Stimulated activated CD4-positive, alpha-beta T cell treated with anti-CD3 and anti-CD28 coated beads, TNF-alpha, amount 100 ng/mL, for 1 hour (primary cell): ENCODE measurements at places on chromosomes 1 and 21.

GRCh38 chr1:43622901-43623780, 26.8 kb upstream of the KDM4A start:
- DNase-seq: no peak

DNA sequence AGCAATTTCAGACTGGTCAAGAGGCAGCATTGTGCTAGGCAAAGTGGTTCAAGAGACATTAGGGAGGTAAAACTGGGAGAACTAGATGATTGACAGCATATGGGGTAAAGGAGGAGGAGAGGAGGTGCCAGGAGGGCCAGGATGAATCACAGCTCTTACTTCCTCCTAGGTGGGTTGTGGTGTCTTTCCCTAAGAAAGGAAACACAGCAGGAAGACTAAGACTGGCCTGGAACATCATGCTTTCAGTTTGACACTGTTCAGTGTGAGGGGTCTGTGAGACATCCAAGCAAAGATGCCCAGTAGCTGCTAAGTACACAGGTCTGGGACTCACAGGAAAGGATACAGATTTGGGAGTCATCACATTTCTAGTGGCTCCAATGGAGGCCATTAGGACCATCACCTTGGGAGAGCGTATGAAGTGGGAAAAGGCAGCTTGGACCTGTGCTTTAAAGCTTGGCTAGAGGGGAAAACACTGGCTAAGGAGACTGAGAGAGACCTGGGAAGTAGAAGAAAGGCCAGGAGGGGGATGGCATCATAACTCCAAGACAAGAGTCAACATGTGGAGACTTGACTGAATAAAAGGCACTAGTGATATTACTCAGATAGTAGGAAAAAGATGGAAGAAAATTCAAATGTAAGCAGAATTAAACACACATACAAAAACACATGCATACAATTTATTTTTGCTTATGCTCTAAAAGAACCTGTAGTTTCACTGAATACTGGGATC, 17.3 kb downstream of the CD58 start:
- DNase-seq: no peak

DNA sequence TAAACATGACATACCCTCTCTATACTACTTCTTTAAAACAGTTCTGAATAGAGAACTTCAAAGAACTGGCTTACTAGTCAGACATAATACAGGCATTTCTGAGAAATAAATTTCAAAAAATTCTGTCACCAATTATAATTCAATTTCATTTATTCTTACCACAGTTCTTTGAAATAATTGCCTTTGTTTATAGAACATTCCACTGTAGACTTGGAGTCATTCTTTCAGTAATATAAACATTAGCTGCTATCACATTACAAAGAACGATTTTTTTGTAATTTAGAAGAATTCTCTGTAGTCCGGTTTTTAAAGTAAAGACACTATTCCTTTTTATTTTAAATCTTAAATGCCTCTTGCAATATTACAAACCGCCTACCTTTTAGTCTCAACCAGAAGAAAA, 146.4 kb upstream of the COL11A1 start:
- no peak for DNase-seq

DNA sequence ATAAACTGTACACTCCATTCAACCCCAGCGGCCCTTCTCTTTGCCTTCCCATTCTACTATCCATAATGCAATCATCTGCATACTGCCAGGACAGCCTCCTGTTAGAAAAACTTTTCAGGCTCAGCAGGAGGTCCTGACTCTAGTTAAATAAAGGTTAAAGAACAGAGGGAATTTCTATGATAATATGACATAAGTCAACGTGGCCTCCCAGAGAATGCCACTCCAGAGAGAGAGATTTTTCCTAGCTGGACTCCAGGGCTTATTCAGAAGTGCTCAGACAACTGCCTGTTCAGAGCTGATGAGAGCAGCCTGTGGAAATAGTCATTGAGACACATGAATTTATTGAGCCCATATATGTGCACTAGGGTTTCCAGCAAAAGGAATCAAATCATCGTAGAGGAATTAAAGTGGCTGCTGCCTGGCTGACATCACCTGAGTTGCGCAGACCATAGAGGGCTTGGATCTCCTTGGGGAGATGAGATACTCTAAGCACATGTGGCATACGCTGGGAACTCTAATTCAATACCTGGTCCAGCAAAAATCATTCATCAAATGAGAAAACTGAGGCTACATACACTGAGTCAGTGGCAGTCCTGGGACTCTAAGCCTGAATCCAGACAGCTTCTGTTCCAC, 736.2 kb downstream of the PTPRU start:
- no peak for DNase-seq

GRCh38 chr1:177425199-177425598, 254.4 kb downstream of the BRINP2 start:
- no peak for DNase-seq

- DNase-seq: no peak
Measured at GRCh38 chr1:182484531-182485257, 34.7 kb downstream of the RGSL1 start.

DNA sequence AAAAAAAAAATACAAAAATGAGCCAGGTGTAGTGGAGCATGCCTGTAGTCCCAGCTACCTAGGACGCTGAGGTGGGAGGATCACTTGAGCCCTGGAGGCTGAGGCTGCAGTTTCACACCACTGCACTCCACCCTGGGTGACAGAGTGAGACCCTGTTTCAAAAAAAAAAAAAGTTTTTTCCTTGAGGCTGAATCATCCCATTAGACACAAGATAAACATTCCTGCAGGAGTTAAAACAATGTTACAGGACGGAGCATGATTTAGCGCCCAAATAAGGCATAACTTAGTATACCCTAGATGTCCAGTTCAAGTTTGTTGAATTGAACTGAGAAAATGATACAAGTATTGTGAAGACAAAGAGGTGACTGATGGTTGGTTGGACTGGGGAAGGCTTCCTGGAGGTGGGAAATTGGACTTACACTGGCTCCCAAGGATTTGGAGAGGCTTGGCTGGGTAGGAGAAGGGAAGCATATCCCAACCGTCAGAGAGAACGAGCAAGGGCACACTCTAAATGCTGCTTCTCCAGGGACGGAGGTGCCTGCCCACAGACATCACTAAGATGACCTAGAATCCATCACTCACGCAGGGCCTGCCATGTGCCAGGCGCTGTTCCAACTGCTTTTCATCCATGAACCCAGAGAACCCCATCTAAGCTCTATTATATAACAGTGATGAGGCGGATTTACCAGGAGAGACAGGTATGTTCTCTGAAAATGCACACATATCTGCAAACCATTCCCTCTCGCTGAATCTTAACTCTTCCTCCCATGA, 610.6 kb downstream of the KIF26B start:
- DNase-seq: no peak

GRCh38 chr1:230255991-230256390, 170.1 kb downstream of the PGBD5 start:
- no peak for DNase-seq

- no peak for DNase-seq
Measured at GRCh38 chr1:213759359-213760181, 228.2 kb upstream of the PROX1 start.

DNA sequence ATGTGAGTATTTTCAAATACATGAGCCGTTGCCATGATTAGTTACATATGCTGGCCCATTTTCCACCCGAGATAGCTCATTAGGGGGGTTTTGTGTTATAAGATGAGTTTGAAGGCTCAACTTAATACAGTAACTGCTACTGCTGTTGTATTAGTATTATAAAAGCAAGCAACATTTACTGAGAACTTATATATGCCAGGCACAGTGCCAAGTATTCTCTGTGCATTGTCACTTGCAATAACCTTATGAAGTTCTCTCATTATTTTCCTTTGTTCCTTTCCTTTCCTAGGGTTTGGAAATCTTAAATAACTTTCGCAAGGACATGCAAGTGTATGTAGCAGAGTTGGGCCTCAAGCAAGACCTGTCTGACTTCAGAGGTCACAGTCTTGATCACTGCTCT, 107.9 kb downstream of the RYR2 start:
- no peak for DNase-seq

DNA sequence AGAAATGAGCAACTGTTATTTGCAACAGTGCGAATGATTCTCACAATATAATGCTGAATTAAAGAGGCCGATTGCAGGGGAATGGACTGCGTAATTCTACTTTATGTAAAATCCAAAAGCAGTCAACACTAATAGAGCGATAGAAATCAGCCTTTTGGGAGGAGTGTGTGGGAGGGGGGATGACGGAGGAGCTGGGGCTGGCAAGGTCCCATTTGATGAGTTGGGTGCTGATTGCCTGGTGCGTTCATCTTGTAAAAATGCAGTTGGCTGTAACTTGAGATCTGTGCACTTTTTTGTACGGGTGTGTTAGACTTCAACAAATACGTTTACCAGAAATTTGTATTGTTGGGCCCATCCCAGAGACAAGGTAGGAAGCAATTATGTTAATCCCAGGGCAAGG, 20.7 kb downstream of the TNFRSF8 start:
- DNase-seq: no peak

- no peak for DNase-seq
Measured at GRCh38 chr1:107600607-107601160, 364.3 kb downstream of the VAV3 start.

- DNase-seq: no peak
Measured at GRCh38 chr1:243708210-243708609, 141.8 kb downstream of the AKT3 start.

DNA sequence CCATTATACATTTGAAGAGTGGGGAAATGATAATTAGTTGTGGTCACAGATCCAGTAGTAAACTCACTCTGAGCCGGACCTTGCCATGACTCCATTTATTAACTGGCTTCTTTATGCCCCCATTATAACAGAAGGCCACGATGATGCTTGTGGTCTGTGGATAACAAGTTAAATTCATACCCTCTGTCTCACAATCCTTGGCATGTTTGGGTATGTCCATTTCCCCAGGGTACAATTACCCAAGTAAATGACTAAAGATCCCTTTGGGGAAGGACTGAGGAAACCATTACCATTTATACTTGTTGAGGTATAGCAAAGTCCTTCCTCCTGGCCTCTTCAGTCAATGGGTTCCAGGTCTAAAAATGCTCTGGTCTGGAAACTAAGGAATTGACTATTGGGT, 7.3 kb upstream of the USP1 start:
- no peak for DNase-seq

GRCh38 chr1:111592389-111593361, 26.9 kb upstream of the RAP1A start:
- DNase-seq: peak; percentile 85

GRCh38 chr1:165647517-165647916, 16.5 kb downstream of the MGST3 start:
- no peak for DNase-seq

- no peak for DNase-seq
Measured at GRCh38 chr1:91555074-91555730, 54.6 kb downstream of the CDC7 start.

DNA sequence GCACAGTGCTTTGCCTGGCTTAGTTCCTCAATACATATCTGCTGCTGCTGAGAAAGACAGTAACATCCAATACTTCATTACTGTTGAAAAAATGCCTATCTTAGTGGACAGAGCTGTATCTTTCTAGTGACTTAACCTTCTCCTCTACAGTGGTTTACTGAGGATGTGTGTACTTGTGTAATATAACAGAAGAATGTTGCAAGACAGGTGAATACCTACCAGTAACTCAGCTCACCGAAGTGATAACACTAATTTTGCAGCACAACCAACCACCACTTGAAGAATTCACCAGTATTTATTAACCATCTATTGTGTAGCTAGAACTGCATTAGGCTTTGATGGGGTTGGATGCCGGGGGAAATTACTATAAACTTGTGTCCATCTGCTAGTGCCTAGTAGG, 16.6 kb upstream of the TNN start:
- no peak for DNase-seq

- no peak for DNase-seq
Measured at GRCh38 chr1:178529364-178530036, 16.6 kb downstream of the TEX35 start.

- no peak for DNase-seq
Measured at GRCh38 chr1:200075522-200075921, 48.0 kb downstream of the NR5A2 start.

- no peak for DNase-seq
Measured at GRCh38 chr1:64183395-64184002, 19.9 kb upstream of the UBE2U start.

DNA sequence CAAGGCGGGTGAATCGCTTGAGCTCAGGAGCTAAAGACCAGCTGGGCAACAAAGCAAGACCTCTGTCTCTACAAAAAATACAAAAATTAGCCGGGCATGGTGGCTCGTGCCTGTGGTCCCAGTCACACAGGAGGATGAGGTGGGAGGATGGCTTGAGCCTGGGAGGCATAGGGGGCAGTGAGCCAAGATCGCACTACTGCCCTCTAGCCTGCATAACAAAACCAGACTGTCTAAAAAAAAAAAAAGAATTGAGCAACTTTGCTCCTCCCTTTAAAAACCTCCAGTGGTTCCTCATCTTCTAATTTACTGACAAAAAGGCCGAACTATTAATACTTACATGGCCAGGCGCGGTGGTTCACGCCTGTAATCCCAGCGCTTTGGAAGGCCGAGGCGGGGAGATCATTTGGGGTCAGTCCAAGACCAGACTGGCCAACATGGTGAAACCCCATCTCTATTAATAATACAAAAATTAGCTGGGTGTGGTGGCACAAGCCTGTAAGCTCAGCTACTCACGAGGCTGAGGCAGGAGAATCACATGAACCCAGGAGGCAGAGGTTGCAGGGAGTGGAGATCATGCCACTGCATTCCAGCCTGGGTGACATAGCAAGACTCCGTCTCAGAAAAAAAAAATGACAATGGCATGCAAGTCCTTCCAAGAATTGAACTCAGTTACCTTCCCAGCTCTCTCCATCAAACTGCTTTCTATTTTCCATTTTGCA, 4.4 kb downstream of the ACBD3 start:
- DNase-seq: no peak

DNA sequence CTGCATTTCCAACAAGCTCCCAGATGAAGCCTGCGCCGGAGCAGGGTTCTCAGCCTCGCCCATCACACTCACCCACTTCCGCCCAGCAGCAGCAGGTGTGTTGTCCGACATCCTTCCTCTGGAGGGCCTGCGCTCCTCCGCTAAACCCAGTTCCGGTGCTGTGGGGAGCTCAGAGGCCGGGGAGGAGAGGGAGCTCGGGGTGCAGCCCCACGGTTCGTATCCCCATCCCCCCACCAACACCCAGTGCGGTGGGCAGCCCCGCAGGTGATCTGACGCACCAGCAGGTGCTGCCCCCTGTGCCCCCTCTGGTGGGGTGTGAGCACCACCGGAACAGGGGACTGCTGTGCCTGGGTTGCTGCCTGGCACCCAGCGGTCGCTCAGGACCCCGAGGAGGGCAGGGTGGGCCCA, 3.4 kb upstream of the PEX10 start:
- no peak for DNase-seq

- no peak for DNase-seq
Measured at GRCh38 chr1:60299581-60299980, 226.0 kb upstream of the C1orf87 start.

DNA sequence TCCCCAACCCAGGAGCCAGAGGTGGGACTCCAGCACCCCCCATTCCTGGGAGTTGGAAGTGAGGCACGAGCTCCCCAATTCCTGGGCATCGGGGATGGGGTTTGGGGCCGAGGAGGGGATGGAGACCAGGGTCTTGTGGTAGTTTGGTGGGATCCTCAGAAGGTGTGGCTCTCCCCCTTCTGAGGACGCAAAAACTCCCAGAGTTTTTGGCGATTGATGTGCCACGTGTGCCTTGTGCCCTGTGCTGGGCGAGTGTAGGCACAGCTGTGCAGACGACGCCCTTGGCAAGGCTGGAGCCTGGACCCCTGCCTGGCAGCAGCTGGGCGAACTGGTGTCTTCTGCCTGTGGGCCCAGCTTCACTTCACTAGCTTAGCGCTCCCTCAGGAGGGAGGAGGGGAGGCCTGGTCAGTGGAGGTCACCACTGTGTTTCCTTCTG, 2.6 kb downstream of the GUK1 start:
- no peak for DNase-seq
